ENCODE measurements at places on chromosomes 7 and 10.

DNA sequence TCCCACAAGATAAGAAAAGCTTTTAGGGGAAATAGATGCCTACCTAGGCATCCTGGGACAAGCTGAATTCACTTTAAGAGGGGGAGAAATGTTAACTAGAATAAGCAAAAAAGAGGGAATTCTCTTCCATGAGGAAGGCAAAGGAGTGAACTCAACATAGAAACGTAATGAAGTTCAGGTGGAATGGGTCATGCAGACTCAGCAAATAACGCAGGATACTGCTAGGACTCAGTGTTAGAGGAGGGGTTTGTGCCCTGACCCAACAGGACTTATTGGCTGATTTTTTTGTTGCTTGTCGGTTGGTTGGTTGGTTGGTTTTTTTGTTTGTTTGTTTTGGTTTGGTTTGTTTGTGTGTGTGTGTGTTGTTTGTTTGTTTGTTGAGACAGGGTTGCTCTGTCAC lies 9.3 kb downstream of the OR2A14 start:
- no peak for DNase-seq

- DNase-seq: peak; percentile 19
These were observed at the start of gene DIP2C for GRCh38 chr10:689452-690371. Gene DIP2C (minus strand): TSS chr10:689668. CDS start chr10:689578, 90 bp downstream.

GRCh38 chr7:85719981-85720953 lies 533.4 kb upstream of the SEMA3D start:
- DNase-seq: no peak

DNA sequence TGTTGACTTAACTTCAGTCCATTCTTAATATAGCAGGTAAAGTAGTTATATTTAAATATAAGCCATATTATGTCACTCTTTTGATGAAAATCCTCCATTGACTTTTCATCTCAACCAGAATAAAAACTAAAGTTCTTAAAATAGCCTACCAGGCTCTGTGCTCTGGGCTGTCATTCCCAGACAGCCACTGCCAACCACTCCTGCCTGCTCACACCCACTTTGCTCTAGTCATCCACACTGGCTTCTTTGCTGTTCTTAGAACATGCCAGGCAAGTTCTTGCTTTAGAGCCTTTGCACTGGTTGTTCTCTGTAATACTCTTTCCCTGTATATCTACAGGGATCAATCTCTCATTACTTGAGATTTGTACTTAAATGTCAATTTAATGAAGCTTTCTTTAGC lies 80.6 kb downstream of the ZEB1 start:
- no peak for DNase-seq

- no peak for DNase-seq
These were observed 69.8 kb upstream of the DRGX start for GRCh38 chr10:49465736-49466135.

DNA sequence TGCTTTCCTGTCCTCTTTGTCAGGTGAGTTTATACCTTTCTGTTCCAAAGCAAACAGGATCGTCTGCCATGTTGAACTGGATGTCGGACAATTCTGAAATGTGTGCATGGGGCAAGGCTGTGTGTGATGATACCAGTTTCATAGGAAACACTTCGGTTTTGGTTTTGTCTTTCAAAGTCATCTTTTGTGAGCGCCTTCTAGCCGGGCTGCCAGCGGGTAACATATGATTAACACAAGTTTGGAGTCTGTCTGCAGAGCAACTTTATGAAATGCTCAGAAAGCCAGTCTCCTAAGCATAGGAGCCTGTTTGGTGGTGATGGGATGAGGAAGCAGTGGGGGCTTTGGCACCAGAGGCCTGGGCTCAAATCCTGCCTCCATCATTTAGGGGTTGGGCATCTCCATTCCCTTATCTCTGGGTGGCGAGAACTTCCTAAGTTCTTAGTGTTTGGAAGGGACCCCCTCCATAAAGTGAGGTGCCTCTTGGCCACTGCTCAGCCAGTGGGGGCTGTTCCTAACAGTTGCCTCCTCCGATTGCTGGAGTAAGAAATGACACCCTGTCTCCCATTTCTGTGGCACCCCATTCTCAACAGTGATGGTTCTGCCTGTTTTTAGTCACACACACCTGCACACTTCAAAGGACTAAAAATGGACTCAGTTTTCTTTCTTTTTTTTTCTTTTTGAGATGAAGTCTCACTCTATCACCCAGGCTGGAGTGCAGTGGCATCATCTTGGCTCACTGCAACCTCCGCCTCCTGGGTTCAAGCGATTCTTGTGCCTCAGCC lies 36.8 kb downstream of the CUX1 start:
- DNase-seq: no peak

GRCh38 chr7:123689250-123689649 lies 33.6 kb downstream of the LMOD2 start:
- DNase-seq: no peak

GRCh38 chr7:118684796-118685195 lies 460.3 kb downstream of the ANKRD7 start:
- no peak for DNase-seq

GRCh38 chr7:100801833-100802568 lies 25.3 kb downstream of the EPHB4 start:
- no peak for DNase-seq

DNA sequence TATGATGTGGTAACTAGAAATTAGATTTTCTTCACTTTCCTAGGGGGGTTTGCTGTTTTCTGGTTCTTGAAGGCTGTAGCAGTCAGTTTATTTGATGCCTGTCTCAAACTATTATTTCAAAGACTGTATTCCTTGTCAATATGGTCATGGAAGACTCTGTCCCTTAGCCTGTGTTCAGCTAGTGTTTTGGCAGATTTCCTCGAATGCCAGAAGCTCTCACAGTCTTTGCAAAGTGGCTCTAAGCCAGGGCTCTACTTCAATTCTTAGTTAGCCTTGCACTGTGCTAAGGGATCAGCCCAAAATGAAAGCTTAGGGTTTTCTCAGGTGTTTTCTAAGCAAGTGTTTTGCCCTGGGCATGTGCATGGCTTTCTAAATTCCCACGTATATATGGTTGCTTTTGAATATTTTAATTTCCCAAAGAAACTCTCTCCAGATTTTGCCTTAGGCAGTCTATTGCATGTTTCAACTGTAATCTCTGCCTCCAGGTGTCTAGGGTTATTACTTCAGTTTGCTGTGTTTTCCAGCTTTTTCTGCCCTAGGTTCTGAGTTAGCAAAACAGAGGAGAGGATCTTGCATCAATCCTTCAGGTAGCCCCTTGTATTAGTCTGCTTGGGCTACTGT lies 7.2 kb upstream of the C1GALT1 start:
- no peak for DNase-seq

- peak; percentile 28 for DNase-seq
These were observed 18.1 kb downstream of the MINDY4 start for GRCh38 chr7:30789334-30789711.

DNA sequence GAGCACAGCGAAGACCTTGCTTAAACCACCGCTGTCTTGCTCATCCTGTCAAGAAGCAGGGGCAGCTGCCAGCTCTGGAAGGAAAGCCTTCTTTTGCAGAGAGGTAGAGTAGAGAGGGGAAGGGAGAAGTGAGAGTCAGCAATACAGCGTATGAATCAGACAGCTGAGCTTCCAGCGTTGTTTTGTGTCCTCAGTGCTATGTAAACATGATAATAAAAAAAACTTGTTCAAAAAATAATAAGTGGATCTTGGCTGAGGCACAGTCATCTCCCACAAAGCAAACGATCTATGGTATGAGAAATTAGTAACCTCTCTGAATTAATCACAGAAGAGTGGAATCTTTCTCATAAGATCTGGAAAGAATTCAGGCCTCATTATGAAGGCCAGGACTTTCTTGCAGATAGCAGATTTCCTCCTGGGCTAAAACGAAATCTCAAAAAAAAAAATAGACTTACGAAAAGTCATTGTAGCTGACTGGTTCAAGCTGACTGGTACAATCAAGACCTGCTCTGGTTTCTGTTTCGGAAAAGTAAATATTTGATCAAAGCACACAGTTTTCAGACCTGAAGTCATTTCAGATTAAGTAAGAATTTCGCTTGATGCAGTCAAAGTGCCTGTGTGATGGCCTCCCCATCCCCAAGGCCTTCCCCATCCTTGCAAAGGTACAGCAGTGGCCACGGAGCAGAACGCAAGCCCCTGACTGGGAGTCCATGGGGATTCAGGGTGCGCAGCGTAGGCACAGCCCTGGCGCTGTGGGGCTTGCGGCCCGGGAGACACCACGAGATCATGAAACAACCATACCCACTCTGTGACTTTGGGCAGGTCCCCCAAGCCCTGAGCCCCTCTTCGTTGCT lies 29.4 kb downstream of the CHST15 start:
- DNase-seq: no peak

DNA sequence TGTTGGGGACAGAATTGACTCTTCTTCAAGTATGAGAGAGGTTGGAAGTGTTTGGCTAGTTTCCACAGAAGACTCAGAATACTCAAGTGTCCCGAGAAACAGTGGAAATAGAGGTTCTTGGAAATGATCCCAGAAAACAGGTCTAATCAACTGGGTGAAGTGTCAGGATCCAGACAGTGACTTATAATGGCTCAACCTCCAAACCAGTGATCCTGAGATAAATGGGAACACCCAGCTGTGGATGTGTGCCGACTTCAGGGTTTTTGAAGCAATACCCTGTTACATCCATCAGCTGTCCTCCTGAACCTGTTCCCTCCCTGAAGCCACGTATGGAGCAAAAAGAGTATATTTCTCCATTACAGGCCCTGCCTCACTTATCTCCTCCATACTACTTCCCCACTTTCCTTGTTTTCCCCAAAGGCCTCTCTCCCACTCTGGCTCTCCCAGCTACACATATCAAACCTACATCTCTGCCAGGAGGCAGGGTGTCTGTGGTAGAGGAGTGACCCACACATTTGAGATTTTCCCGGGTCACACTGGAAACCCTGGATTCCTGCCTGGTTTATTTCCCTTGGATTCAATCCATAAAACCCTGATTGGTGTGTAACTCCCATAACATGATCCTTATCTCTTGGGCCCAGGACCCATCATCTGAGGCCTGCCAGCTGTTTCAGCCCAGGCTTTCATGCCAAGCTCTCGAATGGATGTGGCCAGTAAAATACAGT lies 17.6 kb upstream of the ELOVL3 start:
- DNase-seq: no peak

- DNase-seq: no peak
These were observed 16.7 kb downstream of the POR start for GRCh38 chr7:75931680-75932079.

GRCh38 chr10:78336402-78336791 lies 302.7 kb downstream of the RPS24 start:
- no peak for DNase-seq

- DNase-seq: no peak
These were observed 54.5 kb downstream of the INSIG1 start for GRCh38 chr7:155352076-155352752.

GRCh38 chr7:81162771-81163525 lies 244.1 kb upstream of the SEMA3C start:
- no peak for DNase-seq

DNA sequence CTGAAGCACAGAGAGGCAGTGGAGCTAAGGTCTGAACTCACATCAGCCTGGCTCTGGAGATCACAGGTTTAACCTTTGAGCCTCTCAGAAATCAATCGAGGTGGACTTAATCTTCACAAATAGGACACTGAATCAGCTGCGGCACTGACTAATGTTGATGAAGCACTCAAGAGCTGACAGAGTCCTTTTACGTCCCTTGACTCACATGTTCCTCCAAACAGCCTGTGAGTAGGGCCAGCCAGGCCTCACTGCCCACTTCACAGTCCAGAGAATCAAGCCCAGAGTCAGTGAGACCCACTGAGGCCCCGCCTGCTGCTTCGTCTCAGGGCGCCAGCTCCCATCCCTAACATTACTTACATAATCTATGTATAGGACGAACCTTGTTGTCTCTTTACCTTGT lies 63.1 kb downstream of the TNS3 start:
- DNase-seq: no peak

GRCh38 chr10:34922138-34922537 lies 107.0 kb upstream of the PARD3 start:
- DNase-seq: no peak

DNA sequence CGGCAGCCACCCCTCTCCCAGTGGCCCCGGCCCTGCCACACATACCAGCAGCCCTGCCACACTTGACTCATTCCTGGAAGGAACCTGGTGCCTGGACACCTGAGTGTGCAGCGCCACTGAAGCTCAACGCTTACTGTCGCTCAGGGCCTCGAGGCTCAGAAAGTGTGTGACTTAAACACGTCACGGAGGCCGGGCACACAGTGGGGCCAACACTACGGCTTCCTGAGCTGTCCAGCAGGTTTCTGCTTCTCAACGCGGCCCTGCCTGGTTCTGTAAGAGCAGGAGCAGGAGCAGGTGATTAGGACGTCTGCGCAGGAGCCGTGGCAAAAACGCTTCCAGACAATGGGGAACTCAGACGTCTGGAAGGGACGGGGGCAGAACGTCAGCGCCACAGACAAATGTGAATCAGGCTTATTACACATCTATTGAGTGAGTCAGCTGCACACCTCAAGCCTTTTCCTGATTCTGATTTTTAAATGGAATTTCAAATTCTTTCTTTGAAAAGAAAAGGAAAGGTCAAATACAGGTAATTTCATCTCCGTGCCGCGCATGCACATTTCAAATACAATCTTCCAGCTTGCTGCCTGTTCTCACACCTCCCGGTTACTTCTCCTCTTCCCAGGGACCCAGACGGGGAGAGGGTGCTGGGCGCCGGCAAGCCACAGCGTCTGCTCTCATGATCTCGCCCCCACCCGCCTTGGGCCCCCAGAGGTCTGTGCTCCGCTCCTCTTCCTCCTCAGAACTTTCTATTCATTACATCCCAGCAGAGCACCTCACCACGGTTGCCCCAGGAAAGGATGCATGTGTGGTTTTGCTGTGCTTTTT lies 66.6 kb downstream of the ADARB2 start:
- no peak for DNase-seq

DNA sequence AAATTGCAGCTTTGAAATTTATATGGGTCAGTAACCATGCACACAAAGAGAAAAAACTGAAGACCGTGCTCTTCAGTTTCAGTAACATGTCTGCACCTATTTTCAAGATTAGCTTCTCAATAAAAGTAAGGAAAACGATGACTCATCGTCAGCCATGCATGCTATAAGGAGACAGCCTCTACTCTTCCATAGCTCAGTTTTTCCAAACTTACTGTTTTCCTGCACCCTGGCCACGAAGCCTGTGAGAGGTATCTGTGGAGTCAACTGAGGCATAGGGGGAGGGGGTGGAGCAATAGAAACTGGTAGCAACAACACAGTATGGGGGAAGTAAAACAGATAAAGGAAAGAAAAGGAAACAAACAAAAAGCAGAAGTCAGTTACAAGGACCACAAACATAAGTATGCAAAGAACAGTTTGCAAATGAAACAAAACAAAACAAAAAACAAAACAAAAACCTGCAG lies 58.0 kb downstream of the PDSS1 start:
- DNase-seq: no peak

DNA sequence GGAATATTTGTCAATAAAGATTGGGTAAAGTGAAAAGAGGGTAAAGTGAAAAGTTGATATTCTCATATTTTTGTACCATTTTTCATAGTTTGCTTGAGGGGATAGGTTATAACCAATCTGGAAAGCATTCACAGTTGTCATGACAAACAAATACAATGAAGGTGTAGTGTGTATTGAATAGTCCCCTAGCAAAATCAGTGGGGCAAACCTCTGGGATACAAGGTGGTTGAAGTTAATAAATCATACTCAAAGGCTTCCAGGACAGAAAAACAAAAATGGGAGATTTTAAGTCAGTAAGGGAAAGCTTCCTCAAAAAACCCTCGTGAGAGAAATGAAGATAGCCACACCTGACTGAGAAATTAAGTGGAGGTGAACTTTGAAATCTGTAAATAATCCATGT lies 39.4 kb downstream of the PHTF2 start:
- no peak for DNase-seq
